Hindlimb muscle (tissue), 1 donor: ENCODE measurements at places on chromosomes 7 and 10.

DNA sequence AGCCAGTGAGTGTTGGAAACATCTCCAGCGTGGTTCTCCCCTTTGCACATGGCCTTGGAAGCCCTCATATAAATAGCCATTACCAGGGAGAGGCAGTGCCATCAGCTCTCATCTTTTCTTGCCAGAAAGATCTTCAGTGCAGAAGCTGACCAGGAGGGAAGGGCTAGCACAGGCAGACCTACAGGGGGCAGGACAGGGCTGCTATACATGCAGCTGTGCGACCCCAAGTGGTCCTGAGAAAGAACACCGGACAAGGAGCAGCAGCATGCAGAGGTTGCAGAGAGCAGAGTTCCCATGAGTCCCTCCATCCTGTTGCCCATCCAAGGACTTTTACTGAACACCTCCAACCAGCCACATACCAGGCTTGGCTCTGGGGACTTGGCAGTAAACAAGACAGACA is 17.1 kb downstream of the GRID1 start:
- no peak for DNase-seq

GRCh38 chr7:8282871-8283270 is 20.9 kb upstream of the ICA1 start:
- no peak for DNase-seq

DNA sequence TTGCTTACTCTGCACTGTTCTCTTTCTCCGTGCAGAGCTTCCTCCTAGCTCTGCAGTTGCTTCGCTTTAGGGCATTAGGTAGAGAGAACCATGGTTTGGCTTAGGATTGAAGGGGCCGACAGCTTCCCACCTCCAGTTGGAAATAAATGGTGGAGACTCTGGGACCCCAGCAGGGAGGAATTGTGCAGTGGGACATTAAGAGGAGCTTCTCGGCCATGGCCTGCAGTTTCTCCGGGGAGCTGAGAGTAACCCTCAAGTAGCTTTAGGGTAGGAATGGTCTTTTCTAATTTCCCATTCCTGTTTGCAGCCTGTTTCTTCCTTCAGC is 1.2 kb downstream of the SUFU start:
- no peak for DNase-seq

DNA sequence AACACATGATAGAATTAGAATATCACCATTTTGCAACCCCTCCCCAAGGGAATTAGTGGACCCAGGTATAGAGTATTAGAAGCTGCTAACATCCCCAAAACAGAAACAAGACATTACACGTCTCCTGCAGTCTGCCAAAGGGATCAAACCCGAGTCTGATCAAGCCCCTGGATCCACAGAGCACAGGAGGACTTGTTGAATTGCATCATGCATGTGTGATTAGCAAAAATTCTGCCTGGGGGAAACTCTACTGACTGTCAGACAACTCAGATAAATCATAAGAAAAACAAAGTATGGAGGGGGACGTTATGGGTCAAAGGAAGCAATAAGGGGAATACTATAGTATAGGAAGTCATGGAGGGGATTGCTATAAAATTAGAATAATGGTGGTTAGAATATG is 116.8 kb upstream of the FGFR2 start:
- no peak for DNase-seq

GRCh38 chr7:80008039-80008438 is 126.6 kb upstream of the GNAI1 start:
- no peak for DNase-seq

GRCh38 chr7:126398285-126398684 is 854.5 kb downstream of the GRM8 start:
- no peak for DNase-seq

- DNase-seq: no peak
Measured at GRCh38 chr10:98848361-98848760, 387.3 kb downstream of the HPSE2 start.

- DNase-seq: peak; percentile 77
Measured at GRCh38 chr10:29642990-29643389, 8.2 kb upstream of the SVIL start.

- DNase-seq: no peak
Measured at GRCh38 chr7:4556868-4557793, 125.0 kb upstream of the FOXK1 start.

DNA sequence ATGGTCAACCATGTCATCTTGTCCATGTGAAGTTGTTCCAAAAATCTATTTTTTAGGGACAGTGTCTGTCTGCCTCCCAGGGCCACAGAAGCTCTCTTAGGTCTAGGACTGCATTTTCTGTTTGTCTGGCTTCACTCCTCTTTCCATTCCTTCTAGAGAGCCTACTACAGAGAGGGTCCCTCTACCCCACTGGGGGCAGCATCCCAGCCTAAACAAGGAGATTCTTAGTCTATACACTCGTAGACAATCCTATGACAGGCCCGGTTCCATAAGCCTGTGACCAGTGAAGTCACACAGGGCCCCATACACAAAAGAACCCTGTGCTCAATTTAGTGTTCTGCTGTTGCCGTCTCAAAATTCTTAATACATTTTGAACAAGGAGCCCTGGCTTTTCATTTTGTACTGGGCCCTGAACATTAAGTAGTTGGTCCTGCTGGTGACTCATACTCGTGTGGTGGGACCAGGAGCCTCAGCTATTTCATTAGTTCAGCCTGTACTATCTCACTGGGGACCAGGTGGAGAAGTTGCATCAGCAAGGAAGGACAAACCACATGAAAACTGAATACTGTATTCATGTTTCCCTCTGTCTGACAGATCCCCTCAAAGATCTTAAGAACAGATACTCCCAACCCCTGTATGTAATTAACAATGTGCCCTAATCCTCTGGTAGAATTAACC is 23.5 kb upstream of the FAM180A start:
- no peak for DNase-seq

- no peak for DNase-seq
Measured at GRCh38 chr7:22444181-22444971, 55.6 kb downstream of the STEAP1B start.

DNA sequence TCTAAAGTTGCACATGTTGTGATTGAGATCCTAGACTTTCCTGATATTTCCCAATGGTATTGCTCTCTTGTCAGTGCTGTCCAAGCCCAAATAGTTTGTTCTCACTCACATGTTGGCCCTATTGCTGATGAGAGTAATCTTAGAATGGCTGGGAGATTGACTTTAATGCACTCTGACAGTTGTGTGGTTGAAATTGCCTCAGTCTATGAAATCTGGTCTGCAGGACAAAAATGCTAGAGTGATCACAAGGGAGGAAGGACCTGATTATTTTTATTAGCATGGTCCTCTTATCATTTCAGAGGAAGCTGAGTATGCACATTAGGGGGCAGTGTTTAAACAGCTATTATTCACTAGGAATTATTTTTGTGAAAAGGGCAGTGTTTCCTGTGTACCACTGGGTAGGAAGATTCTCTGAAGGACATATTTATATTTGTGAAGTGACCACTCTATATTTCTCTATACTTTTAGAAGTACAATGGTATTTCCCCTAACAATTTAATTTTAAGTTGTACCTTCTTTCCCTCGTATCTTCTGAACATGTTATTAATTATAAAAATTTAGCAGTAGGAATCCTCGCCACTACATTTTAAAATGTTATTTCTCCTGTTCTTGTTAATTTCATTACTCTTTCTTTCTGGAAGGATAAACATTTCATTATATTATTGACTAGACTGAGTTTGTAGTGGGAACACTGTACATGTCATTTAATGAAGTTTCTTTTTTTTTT is 64.4 kb downstream of the SUGCT start:
- DNase-seq: no peak

- no peak for DNase-seq
Measured at GRCh38 chr7:45661302-45661995, 87.3 kb downstream of the ADCY1 start.

GRCh38 chr10:29306688-29307087 is 17.8 kb downstream of the LYZL1 start:
- no peak for DNase-seq

DNA sequence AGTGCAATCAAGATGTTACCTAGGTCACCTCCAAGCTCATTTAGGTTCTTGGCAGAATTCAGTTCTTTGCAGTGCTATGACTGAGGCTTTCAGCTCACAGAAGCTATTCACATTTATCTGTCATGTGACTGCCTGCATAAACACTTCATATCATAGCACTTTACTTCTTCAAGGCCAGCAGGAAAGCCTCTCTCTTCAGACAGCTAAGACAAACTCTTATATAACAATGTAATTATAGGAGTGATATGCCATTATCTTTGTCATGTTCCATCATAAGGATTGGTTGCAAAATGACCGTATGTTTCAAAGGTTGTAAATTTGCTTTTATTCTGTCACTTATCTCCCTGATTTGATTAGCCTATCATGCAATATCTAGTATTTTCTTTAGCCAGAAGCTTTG is 78.8 kb upstream of the TMEM196 start:
- no peak for DNase-seq

DNA sequence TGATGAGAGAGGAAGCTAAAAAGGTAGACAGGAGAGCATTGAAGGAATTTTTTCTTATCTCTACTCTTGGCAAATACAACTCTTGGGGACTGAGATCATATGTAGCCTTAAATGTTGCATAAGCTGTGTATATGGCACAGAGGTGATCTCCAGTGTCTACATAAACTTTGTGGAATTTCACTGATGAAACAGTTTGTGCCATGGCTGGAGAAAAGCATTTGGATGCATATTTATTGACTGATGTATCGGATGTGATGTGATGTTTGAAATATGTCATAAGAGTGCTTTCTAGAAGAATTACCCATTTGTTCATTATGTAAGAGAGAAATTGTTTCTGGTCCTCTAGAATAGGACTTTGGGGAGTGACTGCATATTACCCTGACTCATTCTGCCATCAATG is 244.9 kb upstream of the LRRTM3 start:
- DNase-seq: no peak

DNA sequence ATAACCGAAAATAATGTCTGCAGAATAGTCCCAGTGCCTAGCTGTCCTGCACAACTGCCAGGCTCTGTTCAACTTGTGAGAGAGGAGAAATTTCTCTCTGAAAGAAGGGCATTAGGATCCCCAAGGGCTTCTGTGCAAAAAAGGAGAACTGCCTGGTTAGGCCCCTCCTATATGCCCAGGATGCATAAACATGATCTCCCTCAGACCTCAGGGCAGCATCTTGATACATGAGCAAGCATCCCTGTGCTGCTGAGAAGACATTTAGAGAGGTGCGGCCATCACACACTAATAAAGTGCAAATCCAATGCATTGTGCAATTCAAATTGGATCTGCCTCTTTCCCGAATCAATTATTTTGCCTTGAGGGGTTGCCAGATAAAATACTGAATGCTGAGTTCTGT is 553.6 kb downstream of the TNS3 start:
- no peak for DNase-seq

DNA sequence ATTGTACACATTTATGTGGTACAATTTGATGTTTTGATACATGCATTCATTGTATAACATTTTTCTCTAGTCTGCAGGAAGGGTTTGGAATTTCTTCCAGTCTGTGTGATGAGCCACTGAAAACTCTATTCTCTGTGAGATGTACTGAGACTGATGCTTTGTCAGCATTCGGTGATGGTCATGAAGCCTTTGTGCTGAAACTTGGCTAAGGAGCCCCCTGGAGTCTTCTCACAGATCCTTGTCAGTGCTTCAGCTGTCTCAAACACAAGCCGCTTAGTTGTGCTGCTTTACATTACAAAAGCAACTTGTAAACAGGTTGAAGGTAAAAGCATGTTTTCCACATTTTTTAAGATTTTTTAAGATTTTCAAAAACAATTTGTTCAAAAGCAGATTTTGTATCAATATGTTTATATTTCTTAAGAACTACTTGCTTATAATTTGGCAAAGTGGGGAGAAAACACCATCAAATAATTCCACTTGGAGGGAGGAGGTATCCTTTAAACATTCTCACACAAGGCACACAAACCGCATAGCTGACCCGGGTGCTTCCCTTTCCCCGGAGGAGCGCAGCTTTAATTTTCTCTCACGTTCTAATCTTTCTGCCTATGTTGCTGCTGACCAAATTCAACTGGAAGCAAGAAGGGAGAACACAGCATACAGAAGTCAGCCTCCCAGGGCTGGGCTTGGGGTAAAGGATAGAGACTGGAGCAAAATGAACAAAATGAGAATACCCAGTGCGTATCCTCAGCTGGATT is 249.8 kb upstream of the VSTM2A start:
- no peak for DNase-seq
